ENCODE measurements at places on chromosomes 16 and 17.

DNA sequence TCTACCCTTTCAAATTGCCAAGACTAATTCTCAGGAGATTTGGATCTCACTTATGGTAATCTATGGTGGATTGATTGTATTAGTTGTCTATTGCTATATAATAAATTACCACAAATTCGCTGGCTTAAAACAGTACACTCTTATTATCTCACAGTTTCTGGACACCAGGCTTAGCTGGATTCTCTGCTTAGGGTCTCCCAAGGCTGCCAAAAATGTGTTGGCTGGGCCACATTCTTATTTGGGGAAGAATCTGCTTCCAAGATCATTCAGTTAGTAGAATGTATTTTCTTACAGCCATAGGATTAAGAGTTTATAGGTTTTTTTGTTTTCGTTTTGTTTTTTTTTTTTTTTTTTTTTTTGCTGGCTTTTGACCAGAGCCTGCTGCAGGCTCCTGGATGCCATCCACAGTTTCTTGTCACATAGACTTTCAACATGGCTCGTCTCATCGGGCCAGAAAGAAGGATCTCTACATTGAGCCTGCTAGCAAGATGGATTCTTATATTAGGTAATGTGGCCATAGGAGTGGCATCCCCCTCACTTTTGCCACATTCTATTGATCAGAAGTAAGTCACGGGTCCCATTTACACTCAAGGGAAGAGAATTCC, 415.3 kb downstream of the KIF2B start:
- DNase-seq: no peak

DNA sequence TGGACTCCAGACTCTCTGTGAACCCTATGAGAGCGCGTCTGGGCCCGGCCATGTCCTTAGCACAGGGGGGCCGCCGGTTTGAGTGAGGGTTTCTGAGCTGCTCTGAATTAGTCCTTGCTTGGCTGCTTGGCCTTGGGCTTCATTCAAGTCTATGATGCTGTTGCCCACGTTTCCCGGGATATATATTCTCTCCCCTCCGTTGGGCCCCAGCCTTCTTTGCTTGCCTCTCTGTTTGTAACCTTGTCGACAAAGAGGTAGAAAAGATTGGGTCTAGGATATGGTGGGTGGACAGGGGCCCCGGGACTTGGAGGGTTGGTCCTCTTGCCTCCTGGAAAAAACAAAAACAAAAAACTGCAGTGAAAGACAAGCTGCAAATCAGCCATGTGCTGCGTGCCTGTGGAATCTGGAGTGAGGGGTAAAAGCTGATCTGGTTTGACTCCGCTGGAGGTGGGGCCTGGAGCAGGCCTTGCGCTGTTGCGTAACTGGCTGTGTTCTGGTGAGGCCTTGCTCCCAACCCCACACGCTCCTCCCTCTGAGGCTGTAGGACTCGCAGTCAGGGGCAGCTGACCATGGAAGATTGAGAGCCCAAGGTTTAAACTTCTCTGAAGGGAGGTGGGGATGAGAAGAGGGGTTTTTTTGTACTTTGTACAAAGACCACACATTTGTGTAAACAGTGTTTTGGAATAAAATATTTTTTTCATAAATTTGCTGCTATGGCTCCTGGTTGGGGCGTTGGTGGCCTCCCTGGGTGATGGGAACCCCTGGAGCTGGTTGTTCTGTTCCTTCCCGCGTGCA, 23.1 kb downstream of the STAT5A start:
- peak; percentile 61 for DNase-seq

GRCh38 chr16:9476744-9477143, 385.3 kb downstream of the HAPSTR1 start:
- DNase-seq: no peak

GRCh38 chr16:64390102-64390501, 731.8 kb downstream of the CDH11 start:
- no peak for DNase-seq

DNA sequence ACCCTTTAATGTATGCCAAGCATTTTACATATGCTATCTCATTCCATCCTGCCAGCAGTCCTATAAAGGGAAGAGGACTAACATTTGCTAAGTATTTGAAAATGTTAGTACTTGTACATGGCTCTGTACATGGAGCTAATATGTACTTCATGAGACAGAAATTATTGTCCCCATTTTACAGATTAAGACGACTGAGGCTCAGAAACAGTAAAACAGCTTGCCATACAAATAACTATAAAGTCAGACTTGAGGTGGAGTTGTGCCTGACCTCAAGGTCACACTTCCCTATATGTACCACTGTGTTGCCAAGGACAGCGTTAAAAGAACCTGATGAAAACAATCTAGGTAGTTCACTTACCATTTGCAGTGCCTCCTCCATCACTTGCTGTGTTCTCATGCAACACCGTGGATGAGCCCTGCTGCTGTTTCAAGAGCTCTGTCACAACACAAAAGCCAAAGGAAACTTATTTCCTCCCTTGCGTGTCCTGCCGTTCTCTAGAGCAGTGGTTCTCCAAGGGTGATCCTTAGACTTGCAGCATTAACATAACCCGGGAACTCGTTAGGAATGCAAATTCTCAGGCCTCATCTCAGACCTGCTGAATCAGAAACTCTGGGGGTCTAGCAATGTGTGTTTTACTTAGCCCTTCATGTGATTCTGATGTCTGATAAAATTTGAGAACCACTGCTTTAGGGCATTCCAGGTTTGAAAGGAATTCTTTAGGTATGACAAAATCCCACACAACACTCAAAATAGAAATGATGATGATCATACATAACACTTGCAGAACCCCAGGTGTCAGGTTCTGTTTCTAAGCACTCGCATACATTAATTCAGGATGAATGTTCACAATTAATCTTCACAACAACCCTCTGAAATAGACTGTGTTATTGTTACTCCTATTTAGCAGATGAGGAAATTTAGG, 51.2 kb upstream of the MTMR4 start:
- DNase-seq: no peak

- DNase-seq: no peak
These were observed 9.2 kb upstream of the WFIKKN1 start for GRCh38 chr16:621526-622105.

GRCh38 chr16:24013864-24014645, 178.3 kb downstream of the PRKCB start:
- DNase-seq: peak; percentile 78

GRCh38 chr16:66224626-66225025, 141.9 kb upstream of the CDH5 start:
- DNase-seq: no peak

DNA sequence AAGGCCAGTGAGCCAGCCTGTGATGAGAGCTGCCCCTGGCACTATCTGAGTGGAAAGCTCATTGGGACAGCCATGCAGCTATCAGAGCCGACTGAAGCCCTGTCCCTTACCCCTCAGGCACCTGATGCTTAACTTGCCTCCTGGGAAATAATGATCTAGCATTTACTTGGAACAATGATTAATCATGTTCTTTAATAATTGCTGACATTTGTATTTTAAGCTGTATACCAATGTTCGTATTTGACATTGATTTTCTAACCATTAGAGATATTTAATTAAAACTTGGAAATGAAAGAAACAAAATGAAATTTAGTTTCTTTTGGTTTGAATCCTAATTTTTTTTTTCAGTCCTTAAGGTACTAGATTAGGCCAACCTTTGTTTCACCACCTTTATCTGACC, 10.5 kb downstream of the PDP2 start:
- DNase-seq: no peak

DNA sequence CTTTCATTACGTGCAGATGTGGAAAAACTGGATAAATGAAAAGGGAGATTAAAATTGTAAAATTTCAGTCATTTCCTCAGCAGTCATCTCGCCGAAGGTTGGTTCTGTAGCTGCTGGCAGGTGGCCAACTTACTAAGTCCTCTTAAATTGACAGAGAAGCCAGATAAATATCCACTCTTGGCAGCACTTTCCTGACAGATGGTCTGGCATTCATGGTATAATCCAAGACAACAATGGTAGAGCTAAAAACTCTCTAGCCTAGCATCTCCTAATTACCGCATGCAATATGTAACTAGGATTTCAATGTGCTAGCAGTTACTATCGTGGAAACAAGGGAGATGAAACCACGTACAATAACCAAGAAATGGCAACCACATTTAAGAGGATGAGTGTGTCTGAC, 306.3 kb downstream of the CNTNAP4 start:
- no peak for DNase-seq

DNA sequence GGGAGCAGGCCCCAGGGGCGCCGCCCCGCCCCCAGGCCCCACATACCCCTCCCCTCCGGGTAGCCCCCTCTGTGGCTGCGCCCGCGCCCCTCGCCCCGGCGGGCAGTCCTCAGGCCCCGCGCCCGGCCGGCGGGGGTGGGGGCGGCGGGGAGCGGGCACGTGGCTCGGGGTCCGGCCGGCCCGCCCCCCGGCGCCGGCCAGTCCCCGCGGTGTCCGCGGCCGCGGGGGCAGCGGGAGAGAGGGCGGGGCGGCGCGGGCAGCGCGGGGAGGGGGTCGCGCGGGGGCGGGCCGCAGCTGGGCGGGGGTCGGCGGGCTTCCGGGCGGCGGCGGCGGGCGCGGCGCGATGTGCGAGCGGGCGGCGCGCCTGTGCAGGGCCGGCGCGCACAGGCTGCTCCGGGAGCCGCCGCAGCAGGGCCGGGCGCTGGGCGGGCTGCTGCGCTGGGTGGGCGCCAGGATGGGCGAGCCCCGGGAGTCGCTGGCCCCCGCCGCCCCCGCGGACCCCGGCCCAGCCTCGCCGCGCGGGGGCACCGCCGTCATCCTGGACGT, 335 bp downstream of the NECAB2 start:
- DNase-seq: no peak

DNA sequence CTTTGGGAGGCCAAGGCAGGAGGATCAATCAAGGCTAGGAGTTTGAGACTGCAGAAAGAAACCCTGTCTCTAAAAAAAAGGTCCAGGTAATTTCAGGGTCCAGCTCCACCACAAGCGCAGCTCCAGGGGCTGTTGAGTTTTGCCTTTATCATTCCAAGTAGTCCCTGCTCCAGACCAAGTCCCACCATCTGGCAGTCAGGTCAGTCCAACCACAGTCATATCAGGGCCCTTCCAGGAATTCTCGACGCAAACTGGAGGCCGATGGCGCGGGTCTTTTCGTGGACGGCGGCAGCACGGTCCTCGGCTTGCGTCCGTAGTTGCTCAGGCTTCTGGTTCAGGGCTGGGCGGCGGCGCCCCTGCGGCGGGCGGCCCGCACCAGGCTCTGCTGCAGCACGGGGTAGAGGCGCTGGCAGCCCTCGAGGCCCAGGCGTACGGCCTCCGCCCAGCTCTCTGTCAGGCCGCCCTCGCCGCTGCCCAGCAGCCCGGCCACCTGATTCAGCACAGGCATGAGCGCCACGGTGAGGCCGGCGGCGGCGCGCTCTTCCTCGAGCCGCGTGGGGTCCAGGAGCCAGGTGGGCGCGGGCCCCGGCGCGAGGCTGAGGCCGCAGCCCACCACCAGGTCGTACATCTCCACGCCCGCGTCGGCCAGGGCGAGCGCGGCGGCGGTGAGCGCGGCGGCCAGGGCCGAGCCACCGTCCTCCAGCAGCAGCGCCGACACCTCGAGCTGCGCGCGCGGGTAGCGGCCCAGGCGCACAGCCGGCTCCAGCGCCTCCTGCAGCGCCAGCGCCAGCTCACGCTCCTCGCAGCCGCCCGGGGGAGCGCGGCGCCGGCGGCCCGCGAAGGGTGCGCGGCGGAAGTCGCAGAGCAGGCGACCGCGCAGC, 752 bp downstream of the EXOSC6 start:
- peak; percentile 6 for DNase-seq

- no peak for DNase-seq
These were observed 27.8 kb downstream of the USP36 start for GRCh38 chr17:78812855-78813254.

- no peak for DNase-seq
These were observed 2.2 kb downstream of the LDHD start for GRCh38 chr16:75114179-75114945.

DNA sequence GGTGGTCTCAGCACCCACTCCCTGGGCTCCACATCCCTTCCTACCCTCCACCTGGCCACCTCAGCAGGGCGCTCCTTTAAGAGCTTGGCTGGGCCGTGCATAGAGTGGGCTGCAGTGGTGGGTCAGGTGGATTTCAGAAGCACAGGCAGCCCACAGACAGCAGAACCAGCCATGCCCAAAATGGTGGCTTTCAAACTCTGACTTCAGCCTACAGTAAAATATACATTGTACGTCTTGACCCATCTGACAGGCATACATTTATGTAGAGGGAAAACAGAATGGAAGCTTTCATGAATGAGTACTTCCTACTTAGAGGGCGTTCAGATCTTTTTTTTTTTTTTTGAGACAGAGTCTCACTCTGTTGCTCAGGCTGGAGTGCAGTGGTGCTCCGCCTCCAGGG, 26.0 kb upstream of the LASP1NB start:
- DNase-seq: no peak

DNA sequence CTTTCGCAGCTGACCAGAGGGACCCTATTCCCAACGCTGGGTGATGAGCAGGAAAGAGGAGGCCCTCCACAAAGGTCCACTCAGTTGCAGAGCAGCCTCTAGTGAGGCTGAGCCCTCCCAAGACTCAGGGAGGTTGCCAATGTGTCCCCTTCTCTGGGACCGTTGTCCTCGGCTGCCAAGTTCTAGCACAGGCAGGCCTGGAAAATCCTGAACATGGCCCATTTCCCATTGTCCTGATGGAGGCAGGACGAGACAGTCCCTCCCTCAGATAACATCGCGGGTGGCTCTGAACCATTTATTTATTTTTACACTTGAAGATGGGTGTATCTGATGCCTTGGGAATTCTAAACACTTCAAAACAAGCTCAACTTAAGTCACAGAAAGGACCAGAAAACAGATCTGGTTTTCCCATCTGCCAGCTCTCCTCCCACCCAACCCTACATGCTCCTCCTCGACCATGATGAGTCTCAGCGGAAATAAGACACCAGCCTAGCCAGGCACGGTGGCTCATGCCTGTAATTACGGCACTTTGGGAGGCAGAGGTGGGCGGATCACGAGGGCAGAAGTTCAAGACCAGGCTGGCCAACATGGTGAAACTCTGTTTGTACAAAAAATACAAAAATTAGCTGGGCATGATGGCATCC, 12.8 kb downstream of the CDIP1 start:
- DNase-seq: no peak

DNA sequence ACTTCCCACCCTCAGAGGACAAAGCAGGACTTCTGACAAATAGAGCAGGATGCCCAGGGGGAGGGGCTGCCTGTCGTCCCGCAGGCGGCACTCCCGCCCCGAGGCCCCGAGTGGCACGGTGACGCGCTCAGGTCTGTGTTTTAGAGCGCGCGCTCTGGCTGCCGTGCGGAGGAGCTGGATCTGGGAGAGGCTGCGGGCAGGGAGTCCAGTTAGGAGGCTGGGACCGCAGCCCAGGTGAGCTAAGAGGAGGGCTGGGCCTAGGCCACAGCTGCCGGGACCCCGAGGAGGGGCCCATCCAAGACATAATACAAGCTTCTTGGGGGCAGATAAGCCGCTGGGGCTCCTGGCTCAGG, 6.4 kb downstream of the DOC2A start:
- no peak for DNase-seq

DNA sequence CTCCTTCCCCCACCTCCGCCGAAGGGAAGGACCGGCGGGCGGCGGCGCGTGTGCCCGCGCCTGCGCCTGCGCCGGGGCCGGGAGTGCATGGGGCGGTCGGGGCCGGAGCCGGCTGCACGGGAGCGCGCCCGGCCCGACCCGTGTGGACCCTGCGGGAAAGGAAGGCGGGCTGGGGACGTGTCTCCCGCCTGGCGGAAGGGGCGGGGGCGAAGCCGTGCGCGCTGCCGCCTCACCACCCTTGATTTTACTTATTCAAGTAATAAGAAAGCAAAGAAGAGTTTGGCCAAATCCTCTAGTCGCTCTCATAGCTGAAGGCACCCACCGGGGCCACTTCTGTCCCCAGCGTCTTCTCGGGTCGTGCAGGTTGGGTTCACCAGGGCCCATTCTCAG, 596 bp upstream of the PFN1 start:
- peak; percentile 84 for DNase-seq

- no peak for DNase-seq
These were observed 22.9 kb downstream of the ACSF3 start for GRCh38 chr16:89116341-89117226.

- DNase-seq: no peak
These were observed 665 bp upstream of the ALDH3A2 start for GRCh38 chr17:19647697-19648474.
